GM23248 (cell line): ENCODE measurements at places on chromosomes 12 and 14. TPM values are rescaled to one million over a fixed set of nuclear protein-coding genes. Genes with fewer than 3 reads are reported as not detected.
A peak's percentile ranks its signal among the peaks of the same experiment; 100 is the strongest.

GRCh38 chr14:96130854-96131253 lies 73.8 kb upstream of the BDKRB2 start:
- DNase-seq, result peak; percentile 69

DNA sequence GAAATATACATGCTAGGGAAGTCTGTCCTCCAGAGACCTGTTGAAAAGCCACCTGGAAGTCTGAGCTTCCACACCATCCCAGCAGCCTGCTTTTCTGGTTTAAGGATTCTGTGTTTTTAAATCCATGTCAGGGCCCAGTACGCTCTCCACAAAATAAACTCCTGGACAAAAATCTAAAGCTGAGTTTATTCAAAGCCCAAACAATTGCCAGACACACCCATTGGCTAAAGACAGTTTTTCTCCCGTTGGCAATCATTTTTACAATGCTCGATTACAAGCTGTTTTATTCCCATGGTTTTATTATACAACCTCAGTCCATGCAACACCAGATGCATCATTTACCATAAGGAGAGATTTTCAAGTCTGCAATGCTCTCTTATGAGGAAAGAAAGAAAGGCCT lies 94.5 kb downstream of the MYRFL start:
- DNase-seq, result no peak

- peak; percentile 37 for DNase-seq
Observed at GRCh38 chr12:79344855-79345847, 345.6 kb downstream of the PAWR start.

SLC7A7 gene
- total RNA-seq, result 0.65 and 0.89 TPM in 2 replicates

DNA sequence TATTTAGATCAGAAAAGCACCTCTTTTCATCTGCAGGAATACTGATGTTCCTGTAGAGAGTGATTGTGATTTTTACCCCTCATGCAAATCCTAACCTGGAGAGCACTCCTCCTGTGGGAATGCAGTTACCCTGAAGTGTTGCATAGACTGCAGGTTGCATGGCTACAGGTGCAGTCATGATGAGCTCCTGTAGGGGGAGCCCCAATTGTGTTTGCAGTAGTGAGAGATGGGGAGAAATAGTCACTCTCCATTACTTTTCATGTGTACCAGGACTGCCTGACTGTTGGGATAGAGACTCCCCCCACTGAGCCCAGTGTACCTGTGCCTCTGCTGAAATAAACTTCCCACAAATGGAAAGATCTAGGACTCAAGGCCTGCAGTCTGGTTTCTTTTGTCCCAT lies 1086.5 kb downstream of the SLC6A15 start:
- DNase-seq, result peak; percentile 50

DNA sequence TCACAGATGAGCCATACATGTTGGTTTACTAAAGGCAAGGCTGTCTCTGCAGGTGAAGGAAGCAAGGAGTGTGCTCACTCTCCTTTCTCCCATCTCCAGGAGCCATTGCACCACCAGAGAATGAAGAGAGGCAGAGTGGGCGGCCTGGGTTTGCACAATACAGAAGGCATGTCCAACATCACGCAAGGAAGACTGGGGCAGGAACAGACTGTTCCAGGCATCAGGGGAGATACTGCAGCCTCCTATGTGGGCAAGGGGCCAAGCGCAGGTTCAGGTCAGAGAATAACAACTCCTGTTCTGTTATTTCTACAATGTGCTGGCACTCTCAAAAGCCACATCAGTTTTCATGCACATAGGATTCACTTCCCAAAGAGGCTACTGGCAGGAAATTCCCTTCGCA lies 1.7 kb upstream of the TMEM229B start:
- no peak for DNase-seq

GRCh38 chr14:55328317-55328716 lies 57.1 kb downstream of the FBXO34 start:
- peak; percentile 55 for DNase-seq
